ENCODE measurements at places on chromosomes 6 and 20. TPM values are rescaled to one million over a fixed set of nuclear protein-coding genes. Genes with fewer than 3 reads are reported as not detected.
A peak's percentile ranks its signal among the peaks of the same experiment; 100 is the strongest.

Gene CTCFL
- not detected for total RNA-seq

DNA sequence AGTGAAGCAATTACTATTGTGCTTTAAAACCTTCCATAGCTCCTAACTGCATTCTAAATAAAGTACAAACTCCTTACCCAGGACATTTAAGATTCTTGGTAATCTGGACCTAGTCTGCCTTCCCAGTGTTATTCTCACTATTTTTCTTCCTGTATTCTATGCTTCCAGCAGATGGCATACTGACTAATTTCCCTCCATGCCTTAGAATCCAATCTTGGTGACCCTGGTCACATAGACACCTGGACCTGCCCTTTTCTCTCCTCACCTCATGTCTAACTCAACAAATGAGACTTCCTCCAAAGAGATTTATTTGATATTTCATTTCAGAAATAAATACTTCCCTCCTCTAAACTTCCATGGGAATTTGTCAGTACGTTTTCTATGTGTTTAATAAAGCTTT, 25.8 kb downstream of the ROS1 start:
- DNase-seq, result peak; percentile 11

DNA sequence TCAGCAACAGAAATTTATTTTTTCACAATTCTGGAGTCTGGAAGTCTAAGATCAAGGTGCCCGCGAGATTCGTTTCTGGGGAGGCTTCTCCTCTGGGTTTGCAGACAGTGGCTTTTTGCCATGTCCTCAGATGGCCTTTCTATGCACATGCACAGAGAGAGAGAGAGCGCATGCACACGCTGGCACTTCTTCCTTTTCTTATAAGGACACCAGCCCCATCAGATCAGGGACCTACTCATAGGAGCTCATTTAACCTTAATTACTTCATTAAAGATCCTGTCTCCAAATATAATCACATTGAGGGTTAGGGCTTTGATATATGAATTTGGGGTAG, 260.7 kb upstream of the PLCB4 start:
- DNase-seq, result no peak

GRCh38 chr6:108687921-108688320, 127.2 kb downstream of the FOXO3 start:
- peak; percentile 45 for DNase-seq

Gene SLC25A27
- total RNA-seq, result 18.1 TPM

Gene ABHD16B
- not detected for total RNA-seq

- no peak for DNase-seq
These were observed 382.4 kb upstream of the ADGRB3 start for GRCh38 chr6:68252632-68253031.

- no peak for DNase-seq
These were observed 10.7 kb downstream of the NR2E1 start for GRCh38 chr6:108176281-108177089.

- no peak for DNase-seq
These were observed 113.2 kb downstream of the MAFB start for GRCh38 chr20:40575851-40576250.

Gene PBOV1
- total RNA-seq, result not detected

Gene HCRTR2
- not detected for total RNA-seq

Gene NKAIN4
- total RNA-seq, result not detected

GRCh38 chr6:96520171-96521115, 1.2 kb upstream of the UFL1 start:
- DNase-seq, result peak; percentile 77

DNA sequence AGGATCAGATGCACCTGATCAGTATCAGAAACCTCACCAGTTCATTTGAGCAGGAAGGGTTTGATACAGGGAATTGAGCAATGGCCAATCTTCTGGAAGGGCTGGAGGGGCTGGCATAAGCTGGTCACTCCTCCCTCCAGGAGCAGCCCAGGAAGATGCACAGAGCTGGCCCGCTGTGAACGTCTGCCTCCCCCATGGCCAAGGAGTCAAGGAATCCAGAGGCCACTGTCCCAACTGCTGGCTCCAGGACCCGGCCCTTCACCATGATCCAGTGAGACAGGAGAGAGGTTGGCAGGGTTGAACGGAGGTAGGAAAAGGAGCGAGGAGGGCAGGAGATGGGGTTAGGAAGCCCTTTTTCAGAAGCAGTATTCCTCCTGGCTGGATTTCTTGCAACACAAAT, 113.9 kb upstream of the CST7 start:
- DNase-seq, result no peak

- no peak for DNase-seq
These were observed 27.9 kb upstream of the HLA-DQA2 start for GRCh38 chr6:32713241-32713640.

Gene PCSK2
- not detected for total RNA-seq

Gene FUCA2
- 22.0 TPM for total RNA-seq

DNA sequence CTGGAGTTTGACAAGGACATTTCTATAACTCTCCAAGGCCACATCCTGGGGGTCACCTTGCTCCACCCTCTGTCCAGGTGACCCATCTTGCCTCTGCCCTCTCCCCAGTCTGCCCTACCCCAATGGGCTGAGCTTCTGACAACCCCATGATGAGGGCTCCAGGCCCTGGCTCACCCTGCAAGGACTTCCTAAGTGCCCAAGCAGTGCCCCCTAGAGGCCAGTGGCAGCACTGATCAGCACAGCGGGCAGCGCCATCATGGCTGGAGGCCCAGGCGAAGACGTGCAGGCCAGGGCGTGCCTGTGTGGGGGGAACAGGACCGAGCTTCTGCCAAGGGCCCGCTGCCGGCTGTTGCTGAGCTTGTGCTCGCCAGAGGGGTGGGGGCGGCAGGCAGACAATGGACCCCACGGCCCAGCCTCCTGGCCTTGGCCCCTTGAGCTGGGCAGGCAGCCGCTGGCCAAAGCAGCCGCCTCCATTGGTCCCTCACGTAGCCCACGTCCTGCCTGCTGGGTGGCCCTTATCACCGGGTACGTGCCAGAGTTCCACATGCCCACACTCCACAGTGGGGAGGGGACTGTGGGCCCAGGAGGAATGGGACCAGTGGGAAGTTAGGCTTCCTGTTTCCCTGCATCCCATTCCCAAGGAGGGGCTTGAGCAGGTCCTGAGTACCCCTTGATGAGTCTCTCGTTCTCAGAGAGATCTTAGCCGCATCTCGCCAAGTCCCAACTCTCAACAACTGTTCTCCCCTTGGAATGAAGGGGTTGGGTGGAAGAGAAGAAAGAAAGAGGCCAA, 64.3 kb downstream of the MRPL14 start:
- DNase-seq, result peak; percentile 71

- peak; percentile 99 for DNase-seq
These were observed 540.7 kb upstream of the BTBD3 start for GRCh38 chr20:11376998-11377397.

Gene EMILIN3
- not detected for total RNA-seq

Gene SEL1L2
- not detected for total RNA-seq

- peak; percentile 63 for DNase-seq
These were observed 35.3 kb downstream of the RALGAPA2 start for GRCh38 chr20:20677186-20677585.

Gene ID1
- total RNA-seq, result 66.2 TPM

DNA sequence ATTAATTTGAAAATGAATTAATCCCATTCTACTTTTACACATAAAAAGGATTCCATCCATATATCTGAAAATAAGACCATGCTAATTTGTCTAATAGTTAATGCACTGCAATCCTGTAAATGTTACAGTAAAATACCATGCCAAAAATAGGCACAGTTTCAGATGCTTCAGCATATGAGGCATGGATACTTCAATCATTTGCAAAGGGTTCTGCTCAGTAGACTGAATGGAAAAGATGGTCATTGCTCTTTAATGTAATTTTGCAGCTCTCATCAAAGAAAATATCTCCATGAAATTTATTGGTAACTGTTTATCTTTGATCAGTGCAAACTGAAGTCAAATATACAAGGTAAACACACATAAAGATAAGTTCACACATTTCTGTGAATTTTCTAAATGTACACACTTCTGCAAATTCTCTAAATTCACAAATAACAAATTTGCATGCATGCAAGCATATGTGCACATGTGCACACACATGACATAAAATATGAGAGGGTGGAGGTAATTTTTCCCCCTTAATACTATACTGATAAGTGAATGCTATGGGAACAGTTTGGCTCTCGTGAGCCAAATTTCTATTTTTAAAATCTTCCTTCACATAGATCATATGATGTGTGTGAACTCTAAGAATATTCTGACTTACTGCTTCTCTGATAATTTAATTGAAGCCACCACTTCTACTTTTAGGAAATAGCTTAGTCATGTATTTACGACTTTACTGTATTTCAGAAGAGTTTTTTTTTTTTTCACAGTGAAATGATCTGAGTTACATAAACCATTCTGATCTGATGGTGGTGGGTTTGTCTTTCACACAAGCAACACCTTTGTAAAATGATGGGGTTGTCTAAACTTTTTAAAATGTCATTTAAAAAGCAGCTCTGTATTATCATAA, 996.8 kb upstream of the CITED2 start:
- DNase-seq, result no peak

Gene TFAP2A
- total RNA-seq, result 112 TPM

Gene LBP
- not detected for total RNA-seq

Gene MLN
- total RNA-seq, result not detected

- no peak for DNase-seq
These were observed 73.0 kb upstream of the ENPP5 start for GRCh38 chr6:46243754-46244153.

GRCh38 chr6:169215201-169215681, 38.4 kb downstream of the THBS2 start:
- DNase-seq, result no peak

DNA sequence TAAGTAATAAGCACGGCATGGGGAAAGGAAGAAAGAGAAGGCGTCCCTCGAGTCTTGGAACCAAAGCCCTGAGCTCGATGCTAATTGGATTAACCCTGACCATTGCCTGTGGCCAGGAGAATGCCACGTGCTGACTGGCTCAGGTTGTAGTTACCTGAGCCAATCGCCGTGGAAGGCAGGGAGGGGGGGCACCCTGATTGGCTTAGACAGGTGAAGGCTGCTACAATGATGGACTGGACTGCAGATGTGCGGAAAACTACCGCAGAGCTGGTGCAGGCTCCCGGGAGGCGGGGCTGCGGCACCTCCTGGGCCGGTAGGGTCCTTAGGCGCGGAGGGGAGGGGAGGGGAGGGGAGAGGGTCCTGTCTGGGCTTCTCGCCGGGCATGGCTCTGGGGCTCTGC, 121.3 kb downstream of the TFAP2C start:
- DNase-seq, result no peak

- DNase-seq, result peak; percentile 12
These were observed 97.2 kb downstream of the SPTLC3 start for GRCh38 chr20:13105864-13106457.

DNA sequence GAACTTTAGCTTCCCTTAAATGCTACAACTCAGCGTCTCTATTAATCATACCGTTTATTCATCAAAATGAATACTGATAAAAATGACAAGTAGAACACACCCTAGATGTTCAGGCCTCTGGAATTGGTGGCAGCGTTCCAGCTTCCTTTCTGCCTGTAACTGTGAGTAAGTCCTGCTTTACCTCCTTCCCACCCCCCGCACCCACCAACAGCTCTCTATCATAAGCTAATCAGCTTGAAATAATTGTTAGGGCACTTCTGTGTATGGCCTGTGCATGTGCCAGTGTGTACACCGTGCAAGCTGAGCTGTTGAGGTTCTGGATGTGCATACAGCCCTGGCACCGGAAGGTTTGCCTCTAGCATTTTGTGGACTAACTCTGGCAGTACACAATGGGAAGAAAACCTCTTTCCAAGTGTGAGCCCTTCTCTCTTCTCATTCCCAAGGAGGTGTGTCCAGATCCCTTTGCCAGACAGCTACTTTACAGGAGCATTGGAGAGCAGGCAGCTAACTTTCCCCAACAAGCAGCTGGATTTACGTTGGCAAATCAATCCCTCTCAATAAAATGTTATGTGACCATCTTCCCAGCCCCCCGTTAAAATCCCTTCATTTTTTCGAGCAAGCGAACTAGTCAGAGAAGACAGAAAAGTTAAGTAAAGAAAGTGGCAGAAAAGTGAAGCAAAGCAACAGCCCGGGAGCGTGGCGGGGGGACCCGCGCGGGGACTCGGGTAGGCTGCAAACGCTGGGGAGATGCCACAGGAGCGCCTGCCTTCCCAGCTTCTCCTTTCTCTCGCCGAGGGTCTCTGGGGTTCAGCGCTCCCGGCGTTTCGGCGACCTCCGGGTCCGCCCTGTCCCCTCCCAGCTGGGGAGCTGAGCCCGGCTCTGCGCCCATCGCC, 803 bp upstream of the ADGRG6 start:
- DNase-seq, result peak; percentile 91

Gene OR2H2
- not detected for total RNA-seq

DNA sequence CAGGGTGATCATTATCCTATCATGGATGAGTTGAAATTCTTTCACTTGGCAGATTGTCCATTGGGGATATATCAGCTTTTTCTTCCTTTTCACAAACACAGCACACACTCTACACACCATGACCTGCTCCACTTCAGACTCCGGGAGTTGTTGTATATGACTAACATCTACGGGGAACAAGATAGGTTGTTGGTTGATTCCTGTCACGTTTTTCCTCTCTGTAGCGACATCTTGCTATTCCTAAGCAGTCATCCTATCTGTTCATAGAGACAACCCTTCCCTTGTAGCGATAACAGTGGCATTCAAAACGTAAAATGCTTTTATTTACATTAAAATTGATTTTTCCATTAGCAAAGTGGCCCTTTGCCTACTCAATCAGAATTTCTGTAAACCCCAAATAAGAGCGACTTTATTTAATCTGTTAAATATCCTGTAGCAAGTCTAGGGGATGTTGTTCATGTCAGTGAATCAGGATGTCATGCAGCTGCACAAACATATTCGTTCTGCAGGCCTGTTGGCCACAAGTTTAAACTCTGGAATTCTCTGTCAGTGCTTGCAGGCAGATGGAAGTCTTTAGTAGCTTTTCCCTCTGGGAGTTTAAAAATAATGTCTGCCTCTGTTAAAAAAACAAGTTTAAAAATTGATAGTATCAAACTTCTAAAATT, 23.1 kb downstream of the PHACTR2 start:
- DNase-seq, result no peak

Gene LY86
- total RNA-seq, result not detected

- DNase-seq, result no peak
These were observed 416 bp downstream of the RSPH4A start for GRCh38 chr6:116616737-116617053.

Gene HCK
- not detected for total RNA-seq

- peak; percentile 59 for DNase-seq
These were observed 1.9 kb upstream of the BMP2 start for GRCh38 chr20:6765469-6766058.

DNA sequence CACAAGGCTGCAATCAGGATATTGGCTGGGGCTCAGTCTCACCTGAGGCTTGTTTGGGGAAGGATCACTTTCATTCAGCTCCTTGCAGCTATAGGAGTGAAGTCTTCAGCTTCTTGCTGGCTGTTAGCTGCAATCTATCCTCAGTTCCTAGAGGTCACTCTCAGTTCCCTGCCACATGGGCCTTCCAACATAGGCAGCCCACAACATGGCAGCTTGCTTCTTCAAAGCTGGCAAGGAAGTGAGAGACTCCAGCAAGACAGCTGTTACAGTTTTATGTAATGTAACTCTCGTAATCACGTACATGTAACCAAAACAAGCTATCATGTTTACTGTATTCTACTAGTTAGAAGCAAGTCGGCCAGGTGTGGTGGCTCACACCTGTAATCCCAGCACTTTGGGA, 226.9 kb downstream of the CDC5L start:
- DNase-seq, result no peak

Gene C6orf141
- 22.7 TPM for total RNA-seq

Measured in mammary epithelial cell (primary cell).